Activated naive CD4-positive, alpha-beta T cell treated with anti-CD3 and anti-CD28 coated beads, Interleukin-2, amount 50 U/mL, for 72 hours (primary cell): ENCODE measurements at places on chromosomes 13 and 19. TPM values are rescaled to one million over a fixed set of nuclear protein-coding genes. Genes with fewer than 3 reads are reported as not detected.

The ANKLE1 gene
- 13.7 TPM for total RNA-seq

The FAM187B gene
- total RNA-seq = not detected

The KANK3 gene
- 1.7 TPM for total RNA-seq

DNA sequence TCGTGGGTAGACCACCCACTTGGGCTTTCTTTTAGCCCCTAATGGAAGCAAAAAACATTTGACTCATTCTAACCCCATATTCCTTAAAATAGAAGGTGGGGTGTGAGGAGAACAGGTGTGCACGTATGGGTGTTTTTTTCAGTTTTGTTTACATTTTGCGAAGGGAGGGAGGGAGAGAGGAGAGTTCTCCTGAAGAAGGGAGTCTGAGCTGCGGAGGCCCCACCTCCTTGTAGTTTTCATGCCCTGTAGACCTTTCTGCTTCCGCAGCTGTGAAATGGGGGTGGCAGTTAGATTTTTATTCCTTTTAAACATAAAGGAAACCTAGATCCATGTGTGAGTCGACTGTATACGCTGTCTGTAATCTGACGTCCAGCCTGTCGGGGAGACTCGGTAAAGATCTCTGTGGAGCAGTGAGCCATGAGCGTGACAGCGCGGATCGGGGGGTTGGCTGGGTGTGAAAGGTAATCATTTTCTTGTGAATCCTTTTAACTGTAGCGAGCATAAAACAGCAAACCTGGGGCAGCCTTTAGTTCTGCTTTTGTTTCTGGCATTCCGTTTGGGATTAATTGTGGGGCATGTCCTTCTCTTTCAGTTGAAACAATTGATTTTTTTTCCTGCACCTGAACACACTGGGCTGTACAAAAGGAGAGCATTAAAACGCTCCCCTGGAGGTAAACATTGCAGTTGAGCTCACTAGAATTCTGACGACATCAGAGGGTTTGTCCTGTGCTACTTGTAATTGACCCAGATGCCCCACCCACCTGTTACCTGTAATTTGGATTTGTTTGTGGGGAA is 2.3 kb downstream of the UPF1 start:
- no peak for DNase-seq

DNA sequence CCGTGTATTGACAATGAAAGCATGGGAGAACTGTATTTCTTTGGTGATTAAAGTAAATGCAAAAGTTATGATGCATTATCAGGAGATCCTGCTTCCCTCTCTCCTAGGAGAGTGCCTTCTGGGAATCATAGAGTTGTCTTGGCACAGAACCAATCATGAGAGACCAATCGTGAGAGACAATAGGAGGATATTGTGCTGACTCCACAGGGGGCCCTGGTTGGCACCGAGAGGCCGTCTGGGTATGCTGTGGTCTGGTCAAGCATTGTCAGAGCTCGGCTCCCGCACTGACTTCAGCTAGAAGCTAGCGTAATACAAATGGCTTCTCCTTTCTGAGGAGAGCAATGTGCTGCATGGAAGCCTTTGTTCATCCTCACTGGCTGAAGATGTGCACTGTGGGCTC is 131.5 kb upstream of the GJB6 start:
- no peak for DNase-seq

GRCh38 chr19:19740755-19741154 is 7.8 kb upstream of the ZNF14 start:
- DNase-seq = no peak

DNA sequence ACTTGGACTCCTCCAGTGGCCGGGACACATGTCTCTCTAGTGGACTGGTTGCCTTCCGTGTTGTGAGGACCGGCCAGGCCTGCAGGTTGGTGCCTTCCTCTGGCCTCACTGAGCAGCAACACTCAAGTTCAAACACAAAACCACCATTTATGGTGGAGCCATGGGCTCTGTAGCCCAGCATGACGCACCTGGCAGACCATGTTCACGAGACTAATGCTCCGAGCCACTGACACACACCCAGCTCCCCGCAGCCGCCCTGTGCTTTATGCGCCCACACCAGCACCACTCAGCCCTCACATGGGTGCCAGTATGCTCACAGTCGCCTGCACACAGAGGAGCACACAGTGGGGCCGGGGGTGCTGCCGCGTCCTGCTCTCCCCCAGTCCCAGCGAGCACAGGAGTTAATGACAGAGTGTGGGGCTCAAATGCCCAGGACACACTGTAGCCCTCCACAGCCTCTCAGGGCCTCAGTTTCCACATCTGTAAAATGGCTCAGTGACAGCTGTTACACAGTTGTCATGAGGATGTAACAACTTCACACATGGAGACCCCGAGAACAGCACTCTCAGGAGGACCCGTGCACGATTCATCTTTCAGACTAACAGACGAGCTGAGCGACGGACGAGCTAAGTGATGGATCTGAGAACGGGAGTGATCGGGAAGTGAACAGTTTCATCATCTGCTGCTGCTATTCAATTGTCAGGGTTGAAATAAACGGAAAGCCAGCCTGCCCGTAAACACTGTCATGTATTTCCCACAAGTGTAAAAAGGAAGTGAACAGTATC is 7.8 kb downstream of the GAS6 start:
- no peak for DNase-seq

DNA sequence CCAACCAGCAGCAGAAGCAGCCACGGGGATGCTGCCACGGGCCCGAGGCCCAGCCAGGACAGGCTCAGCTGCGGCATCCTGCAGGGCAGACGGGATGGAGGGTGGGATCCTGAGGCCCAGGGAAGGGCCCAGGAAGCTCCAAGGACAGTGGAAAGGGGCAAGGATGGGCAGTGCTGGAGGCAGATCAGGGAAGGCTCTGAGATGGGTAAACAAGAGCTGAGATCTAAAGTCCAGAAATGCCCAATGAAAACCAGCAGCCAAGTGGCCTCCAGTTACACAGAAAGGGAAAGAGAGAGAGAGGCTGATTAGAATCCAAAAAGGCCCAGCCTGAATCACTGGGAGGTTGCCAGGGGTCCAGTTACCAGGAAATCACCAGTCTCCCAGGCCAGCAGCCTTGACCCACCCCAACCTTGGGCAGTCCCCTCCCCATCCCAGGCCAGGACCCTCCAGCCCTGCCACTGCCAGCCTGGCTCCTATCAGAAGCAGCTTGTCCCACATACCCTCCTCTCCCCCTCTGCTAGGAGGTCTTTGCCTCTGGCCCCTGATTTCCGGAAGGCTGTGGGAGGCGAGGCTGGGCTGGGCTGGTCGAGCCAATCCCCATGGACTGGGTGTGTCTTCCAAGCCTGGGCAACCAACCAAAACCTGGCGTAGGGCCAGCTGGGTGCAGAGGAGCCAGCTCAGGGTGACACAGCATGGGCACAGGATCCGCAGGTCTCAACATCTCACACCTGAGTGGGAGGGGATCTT is at the start of gene CYP4F11:
Gene CYP4F11, minus strand, starts transcription at position 198 of the 747 bp plus-strand sequence. Its CDS starts 121 bp downstream, at position 77.
- DNase-seq = no peak

- DNase-seq = no peak
Measured at GRCh38 chr13:27419328-27419727, 5.1 kb upstream of the GTF3A start.

- peak; percentile 58 for DNase-seq
Measured at GRCh38 chr13:110616103-110617101, 1.1 kb downstream of the NAXD start.

DNA sequence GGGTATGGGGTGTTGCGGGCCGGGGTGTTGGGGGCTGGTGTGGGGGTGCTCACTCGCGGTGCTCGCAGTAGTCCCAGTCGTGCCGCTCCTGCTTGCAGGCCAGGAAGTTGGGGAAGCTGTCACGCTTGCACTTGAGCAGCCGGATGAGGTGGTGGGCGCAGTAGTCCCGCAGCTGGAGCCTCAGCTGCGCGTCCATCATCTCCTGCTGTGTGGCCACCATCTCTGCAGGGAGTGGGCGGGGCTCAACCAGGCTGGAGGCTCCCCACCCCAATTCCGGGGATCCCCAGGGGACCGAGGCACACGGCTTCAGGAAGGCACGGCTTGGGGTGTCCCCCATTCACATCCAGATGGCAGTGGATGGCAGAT is 5.2 kb downstream of the NDUFB7 start:
- DNase-seq = no peak

GRCh38 chr19:52214241-52214640 is 24.4 kb downstream of the PPP2R1A start:
- DNase-seq = no peak

DNA sequence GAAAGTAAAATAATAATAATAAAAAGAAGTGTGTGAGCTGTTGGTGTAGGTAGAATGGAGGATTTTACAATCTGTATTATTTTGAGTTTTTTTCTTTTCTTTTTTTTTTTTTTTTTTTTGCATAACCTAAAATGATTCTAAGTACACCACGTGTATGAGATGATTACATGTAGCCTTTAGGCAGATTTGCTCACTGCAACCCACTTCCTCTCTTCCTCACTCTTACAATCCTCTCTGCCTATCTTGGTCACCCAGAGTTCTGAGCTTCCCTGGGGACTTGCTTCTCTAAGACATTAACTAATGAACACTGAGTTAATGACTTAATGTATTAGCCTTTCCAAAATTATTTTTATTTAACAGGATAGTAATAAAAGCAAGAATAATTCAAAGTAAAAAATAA is 1169.6 kb downstream of the EFNB2 start:
- DNase-seq = no peak
